CD4-positive, alpha-beta T cell treated with Interleukin-12 subunit alpha and Interleukin-12 subunit beta, for 1 hour (primary cell): ENCODE measurements at places on chromosomes 1 and 21.

DNA sequence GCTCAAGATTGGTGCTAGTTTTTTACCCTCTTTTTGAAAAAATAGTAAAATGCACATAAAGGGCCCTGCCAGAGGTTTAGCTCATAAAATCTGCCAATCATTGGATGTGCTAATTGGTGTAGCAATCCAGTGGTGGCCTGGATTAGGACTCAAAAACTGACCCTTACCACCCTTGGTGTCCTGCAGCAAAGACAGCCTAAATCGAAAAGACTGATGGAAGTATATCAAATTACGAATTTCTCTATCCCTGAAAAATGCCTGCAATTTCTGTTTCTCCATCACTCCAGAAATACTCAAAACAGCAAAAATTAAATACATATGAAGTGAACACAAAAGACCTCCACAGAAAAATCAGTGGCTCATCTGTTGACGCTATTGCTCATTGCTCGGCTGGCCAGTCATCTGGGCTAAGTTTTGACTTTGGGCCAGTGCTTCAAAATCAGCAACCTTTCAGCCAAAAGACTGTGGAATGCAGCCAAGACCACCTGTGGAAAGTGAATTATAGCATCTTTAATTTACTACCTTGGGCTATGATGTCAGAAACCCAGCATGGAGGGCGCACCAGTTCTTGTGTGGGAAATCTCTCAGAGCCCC, 30.0 kb downstream of the WLS start:
- no peak for DNase-seq

DNA sequence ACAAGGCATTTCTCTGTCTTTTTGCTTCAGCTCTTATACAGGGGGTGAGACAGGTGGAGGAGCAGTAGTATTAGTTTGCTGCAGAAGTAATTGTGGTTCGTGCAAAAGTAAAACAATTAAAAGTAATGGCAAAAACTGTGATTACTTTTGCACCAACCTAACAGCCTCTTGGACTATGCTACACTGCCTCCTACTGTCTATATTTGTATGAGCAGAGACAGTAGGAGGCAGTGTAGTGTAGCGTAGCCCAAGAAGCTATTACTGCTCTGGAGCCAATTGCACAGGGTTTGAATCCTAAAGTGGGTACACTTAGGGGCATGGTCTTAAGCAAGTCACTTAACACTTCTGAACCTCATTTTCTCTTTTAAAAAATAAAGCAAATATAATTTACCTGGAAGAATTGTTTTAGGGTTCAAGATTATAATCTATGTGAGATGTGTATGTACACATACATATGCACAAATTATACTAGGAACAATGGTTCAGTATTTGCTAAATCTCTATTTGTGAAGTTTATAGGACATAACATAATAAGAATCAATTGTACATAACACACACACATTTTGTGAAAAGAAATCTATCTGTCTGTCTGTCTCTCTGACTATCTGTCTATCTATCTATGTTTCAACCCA, 103.8 kb downstream of the BRINP3 start:
- no peak for DNase-seq

DNA sequence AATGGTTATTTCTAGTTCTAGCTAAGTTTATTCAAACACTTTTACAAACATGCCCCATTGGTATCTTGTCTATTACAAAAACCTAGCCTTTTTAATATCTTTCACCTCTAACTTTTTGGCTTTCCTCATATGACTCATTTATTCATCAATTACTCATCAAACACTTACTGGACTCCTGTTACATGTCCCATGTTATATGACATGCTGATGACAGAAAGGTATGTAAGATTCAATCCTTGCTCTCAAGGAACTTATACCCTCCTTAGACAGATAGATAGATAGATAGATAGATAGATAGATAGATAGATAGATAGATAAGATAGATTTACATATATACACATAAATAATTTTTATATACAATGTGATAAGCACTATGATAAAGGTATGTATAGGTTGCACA, 33.9 kb upstream of the INSL5 start:
- no peak for DNase-seq

DNA sequence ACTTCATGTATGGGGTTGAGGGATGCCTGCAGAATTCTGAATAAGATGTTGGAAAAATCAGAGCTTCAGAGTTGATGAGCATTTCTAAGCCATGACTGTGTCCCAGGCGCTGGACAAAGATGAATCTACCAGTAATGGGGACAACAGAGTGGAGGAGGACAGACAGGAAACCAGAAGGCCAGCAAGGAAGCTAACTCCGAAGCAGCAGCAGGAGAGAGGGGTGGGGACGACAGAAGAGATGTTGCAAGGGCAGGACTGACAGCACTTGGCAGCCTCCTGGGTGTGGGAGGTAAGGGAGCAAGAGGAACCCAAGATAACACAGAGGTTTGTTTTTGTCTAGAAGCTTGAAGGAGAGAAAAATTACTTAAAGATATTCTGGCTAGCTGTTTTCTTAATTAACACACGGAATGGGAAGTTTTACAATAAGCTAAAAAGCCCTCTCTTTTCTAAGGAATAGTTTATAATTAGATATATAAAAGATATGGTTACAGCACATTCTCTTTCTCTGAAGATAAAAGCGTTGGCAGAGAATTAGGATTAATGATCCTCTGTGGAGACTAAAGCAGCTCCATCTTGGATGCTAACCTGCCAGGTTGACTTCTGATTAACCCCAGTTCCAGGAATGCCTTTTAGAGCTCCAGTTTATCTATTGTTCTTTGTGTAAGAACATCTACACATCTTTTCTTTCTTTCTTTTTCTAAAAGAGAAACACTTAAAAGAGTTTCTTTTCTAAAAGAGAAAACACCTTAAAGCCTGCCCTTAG, 92.7 kb downstream of the TENT5C start:
- DNase-seq, result no peak

- no peak for DNase-seq
Measured at GRCh38 chr21:10272216-10272615, 249.2 kb upstream of the TPTE start.

GRCh38 chr1:24393892-24394291, 19.7 kb downstream of the STPG1 start:
- DNase-seq, result no peak

DNA sequence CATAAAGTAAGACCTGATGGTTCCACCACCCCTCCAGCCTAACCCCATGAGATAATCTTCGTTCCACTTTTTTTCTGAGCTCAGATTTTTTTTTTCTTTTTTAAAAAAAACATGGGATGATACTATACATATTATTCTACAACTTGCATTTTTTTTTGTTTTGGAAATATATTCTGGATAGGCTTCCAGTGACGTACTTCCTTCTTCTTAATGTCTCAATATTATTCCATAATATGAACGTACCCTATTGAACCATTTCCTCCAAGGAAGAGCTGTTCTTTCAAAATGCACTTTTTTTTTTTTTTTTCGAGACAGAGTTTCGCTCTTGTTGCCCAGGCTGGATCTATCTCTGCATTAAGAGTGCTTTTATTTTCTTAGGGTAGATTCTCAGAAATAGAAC, 1.5 kb downstream of the EDEM3 start:
- no peak for DNase-seq

DNA sequence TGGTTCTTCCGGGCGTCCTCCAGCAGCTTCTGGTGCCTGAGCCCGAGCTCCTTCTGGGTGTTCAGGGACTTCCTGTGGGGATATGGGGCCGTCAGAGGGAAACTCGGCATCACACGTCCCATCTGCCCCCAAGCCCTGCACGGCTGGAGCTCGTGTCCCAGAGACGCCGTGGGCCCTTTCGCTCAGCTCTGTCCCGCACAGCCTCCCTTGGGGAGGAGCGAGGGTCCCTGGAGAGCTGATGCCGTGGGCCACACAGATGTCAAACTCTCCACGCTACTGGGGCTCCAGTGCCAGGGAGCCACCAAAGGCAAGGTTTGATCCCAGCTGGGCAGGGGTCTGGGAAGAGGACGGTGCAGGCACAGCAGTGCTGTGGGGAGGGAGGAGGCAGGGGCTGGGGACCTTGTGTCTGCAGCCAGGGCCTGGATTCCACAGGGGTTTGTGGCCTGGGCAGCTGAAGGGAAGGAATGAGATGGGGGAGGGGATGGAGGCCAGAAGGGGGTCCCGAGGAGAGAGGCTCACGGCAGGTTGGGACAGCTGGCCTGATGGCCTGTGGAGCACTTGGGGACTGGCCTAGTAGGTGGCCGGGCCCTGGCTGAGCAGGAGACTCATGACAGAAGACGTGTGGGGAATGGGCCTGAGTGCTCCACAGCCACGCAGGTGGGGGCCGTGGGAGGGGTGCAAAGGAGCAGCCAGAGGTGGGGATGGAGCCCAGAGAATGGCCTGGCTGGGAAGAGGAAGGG, 30.4 kb downstream of the CFAP74 start:
- DNase-seq, result no peak

- no peak for DNase-seq
Measured at GRCh38 chr1:978069-978834, 3.6 kb downstream of the PERM1 start.

DNA sequence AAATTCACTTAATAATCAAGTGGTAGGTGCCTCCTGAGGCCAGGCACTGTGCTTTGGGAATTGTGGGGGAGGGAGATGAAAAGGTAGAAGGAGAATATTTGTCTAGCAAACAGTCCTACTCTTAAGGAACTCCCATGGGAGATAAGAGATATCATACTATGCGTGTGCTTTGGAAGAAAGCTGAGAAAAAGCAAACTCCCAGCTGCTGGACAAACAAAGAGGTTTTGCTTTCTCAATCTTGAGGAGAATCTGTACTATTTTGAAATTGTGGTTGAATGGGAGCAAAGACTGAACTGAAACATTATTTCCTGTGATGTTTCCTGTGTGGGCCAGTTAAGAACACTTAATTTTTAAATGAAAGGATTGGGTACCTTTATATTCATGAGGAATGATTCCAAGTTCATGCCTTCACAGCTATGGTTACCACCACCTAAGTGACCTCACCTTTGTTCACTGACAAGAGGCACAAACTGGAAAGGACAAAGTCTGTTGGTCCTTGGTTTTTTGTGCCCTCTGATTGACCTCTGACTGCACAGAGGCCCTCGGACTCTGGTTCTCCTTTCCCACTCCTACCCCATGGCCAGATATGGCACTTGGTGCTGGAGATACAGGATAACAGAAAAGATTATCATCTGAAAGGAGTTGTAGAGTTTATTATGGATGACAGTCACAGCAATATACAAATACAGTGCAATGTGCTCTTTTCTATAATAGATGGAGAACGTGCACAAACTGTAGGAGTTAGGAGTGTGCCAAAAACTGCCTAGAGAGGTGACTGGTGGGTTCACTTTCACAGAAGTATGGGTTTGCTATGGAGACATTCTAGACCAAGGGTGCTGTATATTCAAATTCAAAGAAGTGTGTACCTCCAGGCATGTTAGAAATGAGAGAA, 1.6 kb downstream of the CD53 start:
- peak; percentile 53 for DNase-seq

DNA sequence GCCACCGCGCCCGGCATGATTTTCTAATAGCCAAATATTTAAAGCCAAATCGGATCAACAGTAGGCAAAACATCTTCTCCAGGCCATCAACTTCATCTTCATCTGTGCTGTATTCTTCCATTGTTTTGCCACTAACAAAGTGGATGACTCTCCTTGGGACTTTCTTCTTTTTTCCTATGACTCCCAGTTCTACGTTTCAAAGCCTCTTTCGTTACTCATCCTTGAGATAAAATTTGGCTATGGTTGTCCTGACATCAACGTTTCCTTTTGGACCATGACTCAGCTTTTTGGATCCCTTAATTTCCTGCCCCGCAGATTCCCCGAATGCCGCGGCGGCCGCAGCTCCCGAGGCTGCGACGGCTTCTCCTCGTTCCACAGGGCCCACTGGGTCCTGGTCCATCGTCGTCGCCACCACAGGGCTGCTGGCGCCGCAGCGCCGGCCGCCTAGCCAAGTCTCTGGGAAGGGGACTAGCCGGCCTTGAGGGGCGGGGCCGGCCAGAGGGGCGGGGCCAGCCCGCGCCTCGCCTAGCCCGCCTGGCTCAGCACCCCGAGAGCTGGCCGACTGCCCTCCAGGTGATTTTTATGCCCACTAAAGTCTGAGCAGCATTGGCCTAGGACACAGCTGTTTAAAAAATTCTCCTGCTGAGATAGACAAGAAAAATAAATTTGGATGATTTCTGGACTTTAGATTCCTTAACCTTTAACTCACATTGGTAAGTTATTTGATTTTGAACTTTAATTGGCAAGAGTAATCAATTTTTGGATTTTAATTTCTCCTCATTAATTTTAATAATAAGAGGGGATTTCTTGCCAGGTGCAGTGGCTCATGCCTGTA, 93.9 kb downstream of the ADCY10 start:
- no peak for DNase-seq

DNA sequence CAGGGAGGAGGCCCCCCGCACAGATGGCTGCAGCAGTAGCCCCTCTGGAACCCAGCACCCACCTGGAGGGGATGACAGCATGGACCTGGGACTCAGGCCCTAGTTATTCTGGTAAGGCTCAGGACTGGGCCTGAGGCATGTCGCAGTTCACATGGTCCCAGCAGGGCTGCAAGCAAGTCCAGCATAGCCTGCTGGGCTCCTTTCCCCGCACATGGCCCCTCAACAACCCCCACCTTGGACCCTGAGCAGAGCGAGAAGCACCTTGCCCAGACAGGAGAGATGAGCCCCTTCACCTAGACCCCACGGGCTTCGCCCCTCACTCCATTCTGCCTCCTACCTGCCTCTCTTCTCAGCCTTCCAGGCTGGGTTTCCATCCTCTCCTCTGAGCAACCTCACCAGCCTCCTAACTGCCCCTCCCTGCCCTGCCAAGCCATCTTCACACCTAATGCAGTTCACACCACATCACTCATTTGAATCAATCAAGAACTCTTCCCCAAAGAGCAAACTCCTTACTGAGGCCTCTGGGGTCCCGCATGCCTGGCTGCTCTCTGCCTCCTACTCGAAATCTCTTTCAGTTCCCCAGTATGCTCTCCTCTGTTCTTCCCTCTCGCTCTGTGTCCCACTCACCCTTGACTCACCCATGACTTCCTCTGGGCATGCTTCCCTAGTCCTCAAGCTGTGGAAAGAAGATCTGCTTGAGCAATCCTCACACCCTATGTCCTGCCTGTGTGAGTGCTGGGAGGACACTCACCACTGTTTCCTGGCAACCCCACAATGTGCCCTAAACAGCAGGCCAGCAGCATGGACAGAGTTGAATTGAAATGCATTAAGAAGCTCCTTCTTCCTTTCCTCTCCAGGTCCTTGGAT, 9.4 kb upstream of the THEMIS2 start:
- peak; percentile 35 for DNase-seq
